ENCODE measurements at places on chromosomes 7 and 10. TPM values are rescaled to one million over a fixed set of nuclear protein-coding genes. Genes with fewer than 3 reads are reported as not detected.

Gene SVIL
- total RNA-seq, result 81.4 TPM

DNA sequence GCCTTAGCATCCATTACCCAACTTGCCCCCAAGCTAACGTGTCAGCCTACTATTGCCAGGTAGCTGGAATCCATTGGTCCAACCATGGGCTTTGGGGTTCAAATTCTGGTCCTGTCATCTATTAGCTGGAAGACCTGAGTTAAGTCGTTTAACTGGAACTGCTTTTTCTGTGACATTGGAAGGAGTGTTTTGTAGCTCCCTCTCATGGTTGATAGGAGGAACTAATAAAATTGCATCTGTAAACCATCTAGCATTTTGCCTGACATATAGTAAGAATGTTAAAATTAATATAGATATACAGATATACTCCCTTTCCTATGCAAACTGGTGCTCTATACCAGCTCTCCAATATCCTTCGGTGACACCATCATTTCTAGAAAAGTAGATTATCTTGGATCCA is 23.8 kb upstream of the SLF2 start:
- no peak for DNase-seq
- H3K4me3 ChIP-seq, result no peak overlapping the region
- no peaks in the 10 kb centered on the region for H3K36me3 ChIP-seq
- no peaks in the 10 kb centered on the region for H3K27me3 ChIP-seq

Gene SLC26A3
- not detected for total RNA-seq

DNA sequence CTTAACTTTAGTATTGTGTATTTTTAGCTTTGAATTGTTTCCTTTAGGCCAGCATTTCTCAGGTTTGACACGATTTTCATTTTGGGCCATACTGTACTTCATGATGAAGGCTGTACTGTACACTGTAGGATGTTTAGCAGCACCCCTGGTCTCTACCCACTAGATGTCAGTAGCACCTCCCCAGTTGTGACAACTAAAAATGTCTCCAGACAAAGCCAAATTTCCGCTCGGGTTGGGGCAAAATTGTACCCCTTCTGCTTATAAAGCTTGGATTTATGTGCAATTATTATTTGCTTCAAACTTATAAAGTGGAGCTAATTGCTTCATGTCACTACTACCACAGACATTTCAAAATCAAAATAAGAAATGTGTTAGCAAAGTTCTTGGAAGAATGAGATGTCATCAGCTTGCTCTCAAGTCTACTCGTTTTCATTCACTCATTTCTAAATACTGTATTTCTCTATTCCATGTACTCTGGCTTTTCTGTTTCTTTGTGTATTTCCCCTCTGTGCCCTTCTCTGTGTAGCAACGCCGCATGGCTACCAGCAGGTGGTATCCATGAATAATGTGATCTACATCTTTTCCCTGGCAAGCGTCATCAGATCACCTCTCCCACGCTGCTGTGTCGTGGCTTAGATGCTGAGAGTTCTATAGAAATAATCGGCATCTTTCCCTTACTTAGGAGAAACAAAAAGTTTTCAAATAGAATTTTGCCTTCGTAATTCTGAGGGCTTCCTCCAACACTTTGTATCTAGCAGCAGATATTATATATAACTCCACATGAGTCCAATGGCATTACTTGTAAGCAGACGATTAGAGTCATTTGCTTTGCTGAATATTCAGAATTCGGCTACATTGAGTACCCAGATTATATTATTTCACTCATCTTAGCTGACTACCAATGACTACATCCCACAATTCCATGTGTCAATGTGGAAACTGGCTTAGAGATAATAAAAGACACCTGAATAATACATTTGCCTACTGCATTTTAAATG is 47.8 kb upstream of the CALCR start:
- H3K4me1 ChIP-seq, result no peaks in the 10 kb centered on the region
- no peaks in the 10 kb centered on the region for H3K36me3 ChIP-seq
- H3K27ac ChIP-seq, result no peak overlapping the region
- no peak overlapping the region for H3K4me3 ChIP-seq

Gene IRF5
- total RNA-seq, result 5.0 TPM

Gene KLF14
- total RNA-seq, result 0.22 TPM

DNA sequence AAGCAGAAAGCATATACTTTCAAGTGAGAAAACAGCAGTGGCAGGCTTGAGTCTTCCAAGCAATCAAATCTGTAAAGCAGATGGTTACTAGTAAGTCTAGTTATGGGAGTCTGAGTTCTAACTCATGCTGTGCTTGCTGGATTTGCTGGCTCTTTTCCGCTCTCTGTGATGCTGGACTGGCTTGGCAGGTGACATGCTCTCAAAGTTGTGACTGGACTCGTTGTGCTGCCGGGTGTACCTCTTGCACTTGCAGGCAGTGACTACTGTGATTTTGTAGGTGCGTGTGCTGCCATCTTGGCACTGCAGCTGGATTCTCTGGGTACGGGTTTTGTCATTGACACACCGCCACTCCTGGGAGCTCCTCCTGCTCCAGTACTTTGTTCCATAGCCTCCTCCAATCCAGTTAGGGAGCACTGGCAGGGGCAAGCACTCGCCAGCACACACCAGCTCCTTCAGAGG is 3.1 kb downstream of the SOSTDC1 start:
- H3K4me3 ChIP-seq, result peak overlapping the region; percentile 55
- peak overlapping the region; percentile 12 for H3K27ac ChIP-seq
- no peaks in the 10 kb centered on the region for H3K36me3 ChIP-seq
- no peaks in the 10 kb centered on the region for H3K4me1 ChIP-seq

DNA sequence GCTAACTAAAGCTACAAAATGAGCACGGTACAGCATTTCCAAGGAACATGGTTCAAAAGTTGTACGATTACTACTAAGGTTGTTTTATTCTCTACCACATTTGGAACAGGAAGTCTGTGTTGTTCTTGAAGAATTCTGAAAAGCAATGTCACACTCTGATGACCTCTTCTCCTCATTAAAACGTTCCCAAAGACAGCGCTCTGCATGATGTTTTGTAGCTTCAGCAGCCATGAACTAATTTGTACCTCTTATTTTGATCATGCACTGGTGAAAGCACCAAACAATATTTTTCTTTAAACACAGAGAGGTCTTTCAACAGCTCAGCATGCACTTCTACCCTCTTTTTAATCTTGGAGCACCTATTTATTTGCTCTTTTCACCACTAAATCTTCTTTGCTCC is 75.0 kb upstream of the TES start:
- H3K27ac ChIP-seq, result no peak overlapping the region
- no peak overlapping the region for H3K4me3 ChIP-seq
- no peaks in the 10 kb centered on the region for H3K27me3 ChIP-seq
- H3K36me3 ChIP-seq, result no peaks in the 10 kb centered on the region
- H3K4me1 ChIP-seq, result no peaks in the 10 kb centered on the region

GRCh38 chr10:61655335-61655851 is 7.3 kb upstream of the CABCOCO1 start:
- no peak for DNase-seq
- no peaks in the 10 kb centered on the region for H3K36me3 ChIP-seq
- H3K4me3 ChIP-seq, result no peak overlapping the region

DNA sequence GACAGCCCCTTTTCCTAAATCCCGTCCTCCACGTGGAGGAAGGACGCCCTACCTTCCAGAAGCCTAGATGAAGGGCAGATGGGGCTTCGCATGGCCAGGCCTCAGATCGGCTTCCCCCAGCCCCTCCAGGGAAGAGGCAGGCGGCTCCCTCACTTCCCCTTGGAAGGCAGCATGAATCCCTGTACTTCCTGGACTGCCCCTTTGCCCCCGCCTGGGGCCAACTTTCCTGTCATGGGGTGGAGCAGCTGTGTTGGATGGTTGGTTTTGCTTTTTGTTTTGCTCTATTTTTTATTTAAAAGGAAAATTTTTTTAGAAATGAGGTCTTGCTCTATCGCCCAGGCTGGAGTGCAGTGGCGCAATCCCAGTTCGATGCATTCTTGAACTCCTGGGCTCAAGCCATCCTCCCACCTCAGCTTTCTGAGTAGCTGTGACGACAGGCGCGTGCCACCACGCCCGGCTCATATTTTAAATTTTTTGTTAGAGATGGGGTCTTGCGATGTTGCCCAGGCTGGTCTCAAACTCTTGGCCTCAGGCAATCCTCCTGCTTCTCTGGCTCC is 27.2 kb downstream of the GTF2IRD1 start:
- peaks cover 3% of the 10 kb centered on the region for H3K36me3 ChIP-seq
- H3K27me3 ChIP-seq, result no peaks in the 10 kb centered on the region
- H3K4me1 ChIP-seq, result peaks cover 82% of the 10 kb centered on the region
- H3K27ac ChIP-seq, result peak overlapping the region; percentile 95
- no peak for DNase-seq

Gene STOX1
- 14.4 TPM for total RNA-seq

DNA sequence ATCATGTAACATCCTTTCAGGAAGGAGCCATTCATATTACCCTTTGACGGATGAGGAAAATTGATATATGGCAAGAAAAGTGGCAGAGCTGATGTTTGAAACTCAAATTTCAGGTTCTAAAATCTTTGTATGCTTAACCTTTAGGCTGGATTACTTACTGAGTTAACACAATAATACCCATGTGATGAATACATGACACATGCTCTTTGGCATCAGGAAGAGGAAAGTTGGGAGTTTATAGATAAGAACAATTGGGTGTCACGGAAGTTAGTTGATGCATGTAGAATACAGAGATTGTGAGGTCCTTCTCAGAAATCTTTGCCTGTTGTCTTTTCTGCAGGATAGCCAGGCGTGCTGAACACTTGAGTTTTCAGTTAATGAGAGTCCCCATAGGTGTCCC is 572.1 kb upstream of the POM121L12 start:
- H3K27ac ChIP-seq, result no peak overlapping the region
- no peaks in the 10 kb centered on the region for H3K36me3 ChIP-seq
- no peaks in the 10 kb centered on the region for H3K27me3 ChIP-seq
- no peak for DNase-seq
- H3K4me3 ChIP-seq, result no peak overlapping the region
- no peaks in the 10 kb centered on the region for H3K4me1 ChIP-seq

DNA sequence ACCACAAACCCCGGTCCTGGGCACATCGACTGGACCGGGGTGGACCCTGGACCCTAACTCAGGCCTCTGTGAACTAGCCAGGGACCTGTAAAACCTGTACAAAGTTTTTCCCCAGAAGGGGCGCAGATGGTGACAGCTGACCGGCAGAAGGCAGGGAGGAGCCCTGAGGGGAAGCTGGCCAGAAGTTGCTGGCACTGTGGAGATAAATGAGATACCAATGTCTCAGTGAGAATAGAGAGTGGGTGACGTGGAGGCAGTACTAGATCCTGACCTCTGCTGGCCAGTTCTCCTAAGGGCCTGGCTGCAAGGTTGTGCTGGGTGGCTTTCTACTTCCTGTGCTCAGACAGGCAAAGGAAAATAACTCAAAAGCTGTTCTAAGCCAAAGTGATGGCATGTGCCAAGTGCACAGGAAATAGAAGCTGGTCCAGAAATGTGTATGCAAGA is 10.6 kb upstream of the TSPAN14 start:
- peaks cover 2% of the 10 kb centered on the region for H3K27me3 ChIP-seq
- H3K4me3 ChIP-seq, result no peak overlapping the region
- no peak for DNase-seq

Gene C10orf143
- 0.79 TPM for total RNA-seq

Gene THNSL1
- total RNA-seq, result 15.5 TPM

DNA sequence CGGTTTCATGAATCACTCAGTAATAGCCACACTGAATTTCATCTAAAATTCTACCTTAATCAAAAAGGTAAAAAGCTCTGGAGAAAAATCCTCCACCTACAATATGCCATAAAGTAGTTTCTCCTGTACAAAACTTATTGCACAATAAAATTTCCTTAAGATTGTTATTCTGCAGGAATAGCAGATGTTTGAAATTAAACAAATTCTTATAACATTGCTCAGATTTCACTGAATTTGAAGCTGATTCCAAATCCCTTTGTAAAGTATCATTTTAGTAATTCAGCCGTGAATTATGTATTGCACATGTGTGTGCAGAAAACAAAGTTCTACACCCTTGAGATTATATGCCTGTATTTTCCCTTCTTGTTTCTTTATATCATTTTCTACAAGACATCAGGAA is 123.8 kb downstream of the AMPH start:
- peaks cover 3% of the 10 kb centered on the region for H3K36me3 ChIP-seq
- H3K4me3 ChIP-seq, result no peak overlapping the region

Gene GJD4
- not detected for total RNA-seq

Gene COL13A1
- 11.4 TPM for total RNA-seq

Gene ZNF485
- 5.6 TPM for total RNA-seq

Gene PLXDC2
- total RNA-seq, result 83.1 TPM

- no peak overlapping the region for H3K4me3 ChIP-seq
- H3K4me1 ChIP-seq, result no peaks in the 10 kb centered on the region
Measured at GRCh38 chr7:111537134-111537533, 25.2 kb downstream of the IMMP2L start.

GRCh38 chr7:152969335-152969734 is 209.8 kb downstream of the ACTR3B start:
- H3K27ac ChIP-seq, result no peak overlapping the region
- no peak for DNase-seq
- H3K4me3 ChIP-seq, result no peak overlapping the region
- H3K27me3 ChIP-seq, result no peaks in the 10 kb centered on the region
- no peaks in the 10 kb centered on the region for H3K36me3 ChIP-seq
- H3K4me1 ChIP-seq, result no peaks in the 10 kb centered on the region

GRCh38 chr10:58820861-58821751 is 308.4 kb downstream of the BICC1 start:
- H3K27me3 ChIP-seq, result no peaks in the 10 kb centered on the region
- DNase-seq, result no peak
- H3K4me1 ChIP-seq, result no peaks in the 10 kb centered on the region
- H3K27ac ChIP-seq, result no peak overlapping the region

DNA sequence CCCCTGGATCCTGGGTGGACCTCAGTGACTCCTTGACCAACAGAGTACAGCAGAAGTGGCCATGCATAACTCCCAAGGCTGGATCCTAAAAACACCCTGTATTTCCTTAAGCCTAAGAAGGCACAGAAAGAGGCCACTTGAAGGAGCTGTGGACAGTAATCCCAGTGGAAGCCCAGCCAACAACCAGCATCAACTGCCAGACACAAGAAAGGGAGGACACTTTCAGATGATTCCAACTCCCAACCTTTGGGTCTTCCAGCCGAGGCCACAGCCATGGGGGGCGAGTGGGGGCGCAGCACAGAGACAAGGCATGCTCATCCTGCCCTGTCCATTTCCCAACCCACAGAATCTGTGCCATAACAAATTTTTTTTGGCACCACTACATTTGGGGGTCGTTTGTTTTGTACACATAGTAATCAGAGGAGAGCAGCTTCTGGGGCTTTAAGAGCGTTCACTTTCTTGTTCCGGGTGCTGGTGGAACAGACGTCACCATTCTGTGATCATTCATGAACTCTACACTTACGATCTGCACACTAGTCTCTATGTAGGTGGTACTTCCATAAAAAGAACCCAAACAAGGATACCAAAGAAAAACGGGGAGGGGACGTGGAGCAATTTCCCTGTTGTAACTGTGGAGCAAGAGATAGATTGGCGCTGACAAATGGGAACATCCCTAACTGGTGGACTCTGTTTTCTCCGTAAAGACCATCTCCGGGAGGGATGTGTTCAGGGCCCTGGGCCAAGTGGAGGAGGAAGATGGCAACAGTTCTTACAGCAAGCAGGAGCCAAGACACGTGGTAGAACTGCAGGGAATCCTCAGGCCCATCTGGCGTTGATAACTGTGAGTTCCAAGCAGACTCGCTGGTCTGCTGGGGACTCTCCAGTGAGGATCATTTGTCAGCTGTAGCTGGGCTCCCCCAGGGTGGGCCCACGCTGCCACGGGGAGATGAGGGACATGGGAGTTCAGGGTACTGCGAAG is 6.0 kb upstream of the SLC29A3 start:
- H3K4me1 ChIP-seq, result peaks cover 34% of the 10 kb centered on the region
- no peak for DNase-seq
- no peaks in the 10 kb centered on the region for H3K27me3 ChIP-seq
- H3K27ac ChIP-seq, result peak overlapping the region; percentile 50

- DNase-seq, result no peak
- no peak overlapping the region for H3K27ac ChIP-seq
- no peaks in the 10 kb centered on the region for H3K4me1 ChIP-seq
- no peaks in the 10 kb centered on the region for H3K27me3 ChIP-seq
- H3K4me3 ChIP-seq, result no peak overlapping the region
- peaks cover 2% of the 10 kb centered on the region for H3K36me3 ChIP-seq
Measured at GRCh38 chr10:123795196-123795780, 96.3 kb downstream of the CPXM2 start.

Gene CYP3A5
- 8.4 TPM for total RNA-seq

Data from spinal cord (tissue), 10 donors.